Fibroblast of skin of abdomen (primary cell): ENCODE measurements at places on chromosomes 2 and 18.

- peak; percentile 4 for DNase-seq
These were observed 9.9 kb upstream of the CDK15 start for GRCh38 chr2:201796478-201796865.

GRCh38 chr2:161708350-161708975, 84.2 kb downstream of the SLC4A10 start:
- no peak for DNase-seq

- DNase-seq = no peak
These were observed 567.0 kb upstream of the ZEB2 start for GRCh38 chr2:145086910-145087309.

DNA sequence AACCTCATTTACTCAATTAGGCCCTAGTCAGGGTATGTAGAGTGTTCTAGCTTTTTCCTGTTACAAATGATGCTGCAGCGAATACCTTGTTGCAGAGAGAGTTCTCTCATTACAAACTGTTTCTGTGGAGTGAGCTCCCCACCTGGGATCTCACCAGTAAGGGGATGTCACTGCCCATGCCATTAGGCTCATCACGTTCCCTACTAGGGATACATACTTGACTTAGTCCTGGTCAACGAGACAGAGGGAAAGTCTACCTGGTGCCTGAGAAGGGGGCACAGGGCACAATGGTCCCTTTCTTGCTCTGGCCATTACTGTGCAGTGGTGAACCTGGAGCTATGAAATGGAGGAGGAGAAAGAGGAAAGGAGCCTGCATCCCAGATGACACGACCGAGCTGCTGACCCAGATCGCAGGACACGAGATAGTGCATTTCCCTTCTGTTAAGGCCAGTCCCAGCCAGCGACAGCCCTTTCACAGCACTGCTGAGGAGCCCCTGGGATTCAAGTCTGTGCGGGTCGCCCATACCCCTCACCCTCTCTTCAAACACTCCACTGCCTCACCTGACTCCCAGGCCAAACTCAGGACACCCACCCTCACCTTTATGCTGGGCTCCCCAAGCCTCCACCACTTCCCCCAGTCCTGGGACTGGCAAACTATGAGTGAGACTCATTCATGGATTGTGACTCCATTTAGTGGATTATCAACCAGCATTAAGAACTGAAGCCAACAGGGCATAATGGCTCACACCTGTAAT, 16.0 kb downstream of the MALL start:
- no peak for DNase-seq

GRCh38 chr2:8572712-8573233, 109.1 kb upstream of the ID2 start:
- DNase-seq = no peak

- peak; percentile 24 for DNase-seq
These were observed 100.7 kb upstream of the STK39 start for GRCh38 chr2:168348076-168348475.

DNA sequence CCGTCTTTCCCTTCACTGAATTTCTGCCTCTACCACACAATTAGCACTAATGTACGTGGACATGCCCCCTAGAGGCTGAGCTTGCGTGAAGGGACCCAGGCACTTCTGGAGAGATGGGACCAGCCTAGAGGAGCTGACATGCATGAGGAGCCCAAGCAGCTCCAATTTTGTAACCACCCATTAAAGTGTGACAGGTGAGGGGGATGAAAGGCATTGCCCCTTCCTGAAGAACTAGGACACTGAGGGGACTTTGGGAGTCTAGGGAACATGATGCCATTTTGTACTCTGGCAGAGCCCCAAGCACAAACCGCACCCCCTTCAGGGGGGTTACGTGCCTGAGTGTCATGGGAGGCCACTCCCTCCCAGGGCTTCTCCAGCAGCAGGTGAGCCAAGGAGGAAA, 63.6 kb downstream of the HNRNPLL start:
- no peak for DNase-seq

DNA sequence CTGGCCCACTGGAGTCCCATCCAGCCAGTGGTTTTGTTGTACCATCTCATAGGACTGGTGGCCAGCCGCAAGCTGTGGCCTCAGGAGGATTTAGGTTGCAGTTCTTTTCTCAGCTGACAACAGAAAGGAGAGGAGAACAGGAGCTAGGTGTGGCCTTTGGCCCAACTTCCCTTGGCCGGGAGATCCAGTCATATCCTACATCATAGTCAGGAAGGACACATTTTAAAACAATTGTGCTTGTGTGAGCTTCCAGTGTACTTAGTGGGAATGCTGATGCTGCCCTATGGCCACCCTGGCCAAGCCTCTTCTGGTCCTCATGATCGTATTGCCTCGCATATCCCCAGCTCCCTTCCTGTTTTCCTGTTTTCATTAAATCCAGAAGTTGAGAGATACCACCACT, 98.1 kb downstream of the WDSUB1 start:
- no peak for DNase-seq

DNA sequence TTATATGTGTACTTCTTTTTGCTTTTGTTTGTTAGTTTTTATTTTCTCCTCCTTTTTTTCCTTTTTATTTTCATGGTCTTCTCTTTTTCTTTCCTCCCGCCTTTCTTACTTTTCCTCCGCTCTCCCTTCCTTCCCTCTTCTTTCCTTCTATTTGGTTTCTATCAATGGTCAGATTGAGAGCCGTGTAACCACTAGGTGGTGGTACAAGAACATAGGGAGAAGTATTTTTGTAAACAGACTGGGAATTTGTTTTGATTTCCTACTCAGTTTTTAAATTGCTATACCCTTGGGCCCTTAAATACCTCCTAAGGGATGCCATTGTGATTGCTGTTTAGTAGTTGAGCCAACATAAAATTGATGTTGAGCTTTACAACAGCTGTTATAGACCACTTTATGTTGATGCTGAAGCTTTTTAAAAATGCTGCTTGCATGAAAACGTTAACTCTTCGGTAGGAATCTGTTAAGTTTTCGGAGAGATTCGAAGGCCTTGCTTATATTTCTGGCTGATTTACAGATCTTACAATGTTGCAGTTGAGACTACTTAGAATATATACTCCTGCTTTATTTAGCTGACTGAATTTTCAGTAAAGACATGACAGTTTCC, 124.2 kb downstream of the UBE2E3 start:
- DNase-seq = peak; percentile 63

DNA sequence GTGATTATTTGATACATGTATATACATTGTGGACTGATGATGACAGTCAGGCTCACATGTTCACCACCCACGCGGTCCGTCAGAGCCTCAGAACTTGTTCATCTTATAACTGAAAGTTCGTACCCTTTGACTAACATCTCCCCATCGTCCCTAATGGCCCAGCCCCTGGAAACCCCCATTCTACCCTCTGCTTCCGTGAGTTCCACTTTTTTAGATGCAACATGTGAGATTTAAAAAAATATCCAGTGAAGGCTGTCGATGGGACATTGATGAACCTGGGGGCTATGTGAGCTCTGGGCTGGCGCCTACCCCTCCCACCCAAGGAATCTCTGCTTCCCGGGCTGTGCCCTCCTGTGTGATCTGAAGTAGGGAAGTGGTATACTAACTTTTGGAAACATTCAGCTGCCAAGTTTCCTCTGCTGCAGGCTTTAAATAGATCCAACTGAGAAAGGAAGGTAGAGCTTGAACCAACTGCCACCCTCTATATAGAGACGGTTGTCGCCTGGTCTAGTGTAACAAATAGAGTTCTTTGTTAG, 163.8 kb downstream of the FAM210A start:
- no peak for DNase-seq
